MG63 (cell line): ENCODE measurements at places on chromosomes 16 and 17. TPM values are rescaled to one million over a fixed set of nuclear protein-coding genes. Genes with fewer than 3 reads are reported as not detected.
A peak's percentile ranks its signal among the peaks of the same experiment; 100 is the strongest.

- no peak for DNase-seq
These were observed 34.8 kb upstream of the ERN1 start for GRCh38 chr17:64164596-64165285.

GRCh38 chr16:1792836-1793577 lies 498 bp downstream of the IGFALS start:
- no peak for DNase-seq

DNA sequence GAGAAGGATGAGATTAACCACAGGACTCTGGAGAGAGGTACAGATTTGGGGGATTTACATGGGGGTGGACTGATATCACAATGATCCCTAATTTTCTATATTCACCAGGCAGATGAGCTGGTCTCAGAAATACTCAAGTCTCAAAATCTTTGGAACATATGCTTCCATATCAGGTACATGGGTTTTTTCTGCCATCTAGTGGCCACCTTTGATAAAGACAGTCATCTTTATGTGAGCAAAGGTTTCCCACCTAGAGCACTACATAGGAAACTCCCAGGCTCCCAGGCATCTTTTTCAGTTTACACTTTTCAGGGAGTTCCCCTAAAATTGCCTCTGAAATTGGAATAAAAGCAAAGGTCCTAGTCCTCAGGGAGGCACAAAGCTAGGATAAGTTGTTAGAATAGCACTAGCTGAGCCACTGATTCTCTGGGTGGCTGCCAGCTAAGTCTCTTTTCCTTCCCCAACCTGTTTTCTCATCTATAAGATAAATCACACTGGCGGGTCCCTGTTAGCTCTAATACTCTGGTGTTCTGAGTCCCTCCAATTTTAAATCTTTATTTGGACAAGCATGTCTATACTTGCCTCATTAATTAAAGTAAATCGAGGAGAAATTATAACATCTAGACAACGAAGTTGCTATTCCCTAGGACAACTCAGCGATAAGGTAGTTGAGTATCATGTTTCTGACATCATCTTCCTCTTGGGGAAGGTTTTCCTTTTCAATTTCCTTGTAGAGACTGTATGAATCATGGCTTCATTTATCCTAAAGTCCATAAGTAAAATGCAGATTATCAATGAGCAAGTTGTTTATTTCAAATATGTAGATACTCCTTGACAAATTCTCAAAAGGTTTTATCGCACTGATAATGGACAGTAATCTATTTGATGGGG lies 19.0 kb upstream of the MON1B start:
- no peak for DNase-seq

The CACNG5 gene
- not detected in 2 replicates for total RNA-seq

DNA sequence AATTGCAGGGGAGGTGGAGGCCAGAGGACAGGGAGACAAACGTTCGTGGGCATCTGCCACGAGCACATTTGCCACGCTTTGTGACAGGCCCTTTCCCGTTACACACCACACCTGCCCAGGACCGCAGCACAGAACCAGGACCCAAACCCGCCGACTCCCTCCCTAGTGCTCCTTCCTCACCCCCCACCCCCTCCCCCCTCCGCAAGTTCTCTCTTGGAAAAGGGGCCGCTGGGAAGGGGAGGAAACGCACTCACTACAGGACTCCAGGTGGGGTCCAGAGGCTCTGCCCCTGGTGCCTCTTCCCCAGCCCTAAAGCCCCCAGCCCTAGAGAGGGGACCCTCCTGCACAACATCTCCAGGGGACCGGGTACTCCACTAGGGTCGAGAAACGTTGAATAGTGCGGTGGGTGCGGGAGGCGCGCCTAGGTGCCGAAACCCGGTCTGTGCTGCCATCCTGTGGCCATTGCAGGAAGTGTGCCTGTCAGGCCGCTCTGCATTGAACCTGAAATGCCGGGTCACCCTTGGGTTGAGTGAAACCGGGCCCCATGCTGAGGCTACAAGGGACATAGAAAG lies 21.9 kb upstream of the EIF1 start:
- DNase-seq, result peak; percentile 72

DNA sequence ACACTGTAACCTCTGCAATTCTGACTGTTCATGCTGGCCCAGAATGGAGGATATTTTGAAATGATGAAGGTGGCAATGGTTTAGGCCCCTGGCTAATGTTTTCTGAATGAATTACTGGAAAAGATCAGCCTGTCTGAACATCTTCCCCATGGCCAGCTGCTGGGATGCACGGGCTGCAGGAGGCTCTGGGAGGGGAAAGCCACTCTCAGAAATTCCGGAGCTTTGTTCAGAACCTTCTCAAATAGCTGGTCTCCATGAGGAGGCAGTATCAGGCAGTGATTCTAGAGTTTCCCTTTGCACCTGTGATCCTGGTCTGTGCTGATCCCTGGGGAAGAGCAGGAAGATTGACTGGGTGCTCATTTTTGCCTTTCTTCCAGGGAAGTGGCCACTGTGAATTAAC lies 5.0 kb downstream of the SLC6A2 start:
- DNase-seq, result no peak

GRCh38 chr16:82584553-82585152 lies 42.1 kb upstream of the CDH13 start:
- no peak for DNase-seq

DNA sequence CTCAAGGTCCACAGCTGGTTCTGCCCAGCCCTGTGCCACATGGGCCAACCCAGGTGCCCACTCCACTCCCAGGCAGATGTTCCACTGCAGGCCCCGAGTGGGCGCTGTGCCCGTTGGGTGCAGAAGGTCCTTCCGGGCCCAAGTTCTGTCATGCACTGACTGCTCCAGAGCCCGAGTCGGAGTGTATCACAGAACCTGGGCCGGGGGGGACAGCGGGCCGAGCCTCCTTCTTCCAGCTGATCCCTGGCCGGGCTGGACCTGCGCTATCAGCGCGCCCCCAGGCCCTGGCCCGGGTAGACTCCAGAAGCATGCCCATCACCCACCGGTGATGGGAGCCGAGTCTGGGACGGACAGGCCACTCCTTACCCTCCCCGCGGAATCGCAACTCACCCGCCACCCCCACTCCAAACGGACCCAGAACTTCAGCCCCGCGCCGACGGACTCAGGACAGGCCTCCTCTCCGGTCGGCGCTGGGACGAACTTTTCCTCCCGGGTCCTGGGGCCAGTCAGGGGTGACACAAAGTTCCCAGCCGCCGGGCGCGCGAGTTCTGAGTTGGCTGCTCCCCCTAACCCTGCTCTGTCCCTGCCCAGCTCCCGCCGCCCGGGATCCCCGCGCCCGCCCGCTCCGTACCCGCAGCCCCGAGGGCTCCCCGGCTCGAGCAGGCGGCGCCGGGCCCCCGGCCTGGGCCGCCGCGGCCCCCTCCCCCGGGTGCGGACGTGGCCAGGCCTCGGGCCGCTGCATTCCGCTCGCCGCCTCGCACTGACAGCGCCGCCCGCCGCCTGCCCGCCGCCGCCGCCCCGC lies at the start of gene COPZ2:
TSS of gene COPZ2 (minus strand) at position 762 of the 802 bp plus-strand sequence. CDS start at position 742, 20 bp downstream.
- peak; percentile 84 for DNase-seq

The VPS35 gene
- 134 and 163 TPM in 2 replicates for total RNA-seq

GRCh38 chr17:5662409-5663085 lies 78.2 kb upstream of the NLRP1 start:
- no peak for DNase-seq

GRCh38 chr17:75271233-75271954 lies 363 bp upstream of the MIF4GD start:
- peak; percentile 77 for DNase-seq
